ENCODE measurements at places on chromosomes 2 and 18.

DNA sequence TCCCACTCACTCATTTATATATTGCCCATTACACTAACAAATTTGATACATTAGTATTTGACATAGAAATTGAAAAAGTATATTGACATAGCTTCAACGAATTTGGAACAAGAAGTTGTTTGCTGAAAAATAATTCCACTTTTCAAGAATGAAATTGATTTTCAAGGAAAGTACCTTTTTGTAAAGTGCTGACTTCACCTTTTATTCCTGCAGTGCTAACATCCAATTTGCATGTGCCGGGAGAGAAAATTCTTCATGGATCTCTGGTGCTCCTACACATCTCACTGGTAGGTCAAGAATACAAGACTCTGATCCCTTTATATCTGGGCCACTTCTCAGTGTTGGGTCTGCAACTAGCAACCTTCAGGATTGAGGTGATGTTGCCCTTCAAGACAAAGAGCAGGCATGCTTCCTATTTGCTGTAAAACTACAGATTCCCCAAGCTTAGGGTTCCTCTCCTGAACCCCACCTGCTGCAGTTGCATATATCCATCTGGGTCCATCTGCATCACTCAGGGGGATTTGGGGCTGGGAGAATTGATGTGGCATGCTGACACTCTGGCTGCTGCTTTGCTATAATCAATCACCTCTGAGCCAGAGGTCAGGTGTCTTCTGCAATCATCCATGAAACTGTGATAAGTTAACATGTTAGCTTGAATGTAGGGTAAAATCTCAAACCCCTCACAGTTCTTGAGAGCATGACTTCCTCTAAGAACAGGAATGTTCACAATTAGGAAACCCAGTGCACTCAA is 108.4 kb upstream of the TTN start:
- DNase-seq: no peak

- DNase-seq: no peak
Measured at GRCh38 chr2:207792244-207792785, 22.6 kb upstream of the FZD5 start.

- DNase-seq: no peak
Measured at GRCh38 chr2:204353823-204354222, 191.5 kb upstream of the PARD3B start.

GRCh38 chr18:64019922-64020756 is 50.3 kb downstream of the SERPINB8 start:
- DNase-seq: no peak

DNA sequence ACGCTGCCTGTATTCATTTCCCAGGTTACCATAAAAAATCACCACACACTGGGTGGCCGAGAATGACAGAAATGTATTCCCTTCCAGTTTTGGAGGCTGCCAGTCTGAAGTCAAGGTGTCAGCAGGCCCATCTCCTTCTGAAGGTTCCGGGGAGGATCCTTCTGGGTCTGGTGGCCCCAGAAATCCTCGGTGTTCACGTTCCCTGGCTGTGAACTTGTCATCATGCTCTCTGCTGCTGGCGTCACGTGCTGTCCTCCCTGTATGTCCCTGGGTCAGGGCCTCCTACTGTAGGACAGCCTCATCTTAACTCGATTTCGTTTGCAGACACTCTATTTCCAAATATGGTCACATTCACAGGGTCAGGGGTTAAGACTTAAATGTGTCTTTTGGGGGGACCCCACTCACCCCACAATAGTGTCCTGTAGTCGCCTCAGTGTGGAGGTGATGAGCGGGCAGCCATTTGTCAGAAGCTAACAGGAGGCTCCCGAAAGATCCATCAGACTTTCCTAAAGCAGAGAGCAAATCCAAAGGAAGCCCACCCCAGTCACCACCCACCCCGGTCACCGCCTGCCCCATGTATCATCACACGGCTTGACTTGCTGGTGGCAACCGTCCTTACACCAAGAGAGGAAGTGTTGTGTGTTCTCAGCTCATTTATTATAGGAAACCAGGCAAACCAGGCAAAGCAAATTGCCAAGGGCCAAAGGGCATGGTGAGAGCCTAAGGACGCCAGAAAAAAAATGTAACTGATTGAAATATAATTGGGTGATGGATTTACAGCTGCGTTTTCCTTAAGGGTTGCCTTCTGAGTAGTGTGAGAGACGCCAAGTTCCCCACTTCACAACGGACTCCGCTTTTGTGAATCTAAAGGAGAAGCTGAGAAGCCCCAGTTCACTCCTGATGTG is 148.8 kb upstream of the ZNF236 start:
- DNase-seq: no peak

GRCh38 chr2:219125225-219125885 is 35.3 kb downstream of the NHEJ1 start:
- no peak for DNase-seq

- no peak for DNase-seq
Measured at GRCh38 chr2:215707608-215708007, 271.7 kb upstream of the FN1 start.

GRCh38 chr2:127614246-127614645 is 31.7 kb upstream of the GPR17 start:
- no peak for DNase-seq

- DNase-seq: no peak
Measured at GRCh38 chr2:48883661-48884060, 128.1 kb upstream of the LHCGR start.

All from amygdala (tissue), 56 donors.